ENCODE measurements at places on chromosomes 2 and 18. TPM values are rescaled to one million over a fixed set of nuclear protein-coding genes. Genes with fewer than 3 reads are reported as not detected.

DNA sequence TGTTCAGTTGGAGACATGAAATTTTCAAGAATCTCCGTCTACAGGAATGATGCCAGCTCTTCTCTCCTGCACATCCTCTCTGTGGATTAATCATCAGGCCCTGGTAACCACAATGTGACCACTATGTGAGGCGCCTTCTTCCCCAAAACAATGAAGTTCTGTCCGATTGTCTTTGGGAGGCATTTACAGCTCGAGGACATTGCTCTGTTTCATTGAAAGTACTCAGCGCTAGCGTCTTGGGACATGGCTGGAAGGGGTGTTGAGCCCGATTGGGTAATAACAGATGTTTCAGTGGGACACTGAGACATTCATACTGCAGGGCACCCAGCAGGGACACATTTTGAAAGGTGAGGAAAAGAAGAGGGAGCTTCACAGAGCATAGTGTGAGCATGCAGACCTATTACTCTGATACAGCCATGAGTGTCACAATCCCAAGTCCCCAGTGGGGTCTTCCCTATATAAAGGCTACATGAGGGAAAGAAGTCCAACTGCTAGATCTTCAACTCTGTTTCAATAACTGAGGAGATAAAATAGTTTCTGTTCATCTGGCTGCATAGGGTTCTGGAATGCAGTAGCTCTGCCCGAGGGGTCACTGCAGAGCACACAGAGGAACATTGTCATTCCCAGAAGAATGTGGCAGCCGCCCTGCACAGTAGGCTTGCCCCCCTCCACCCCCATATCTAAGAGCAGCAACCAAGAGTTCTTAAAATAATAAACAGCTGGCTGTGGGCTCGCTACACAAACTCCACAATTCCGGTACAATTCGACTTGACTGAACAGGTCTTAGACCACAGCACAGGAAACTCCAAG is 237.3 kb downstream of the OSR1 start:
- DNase-seq: no peak

DNA sequence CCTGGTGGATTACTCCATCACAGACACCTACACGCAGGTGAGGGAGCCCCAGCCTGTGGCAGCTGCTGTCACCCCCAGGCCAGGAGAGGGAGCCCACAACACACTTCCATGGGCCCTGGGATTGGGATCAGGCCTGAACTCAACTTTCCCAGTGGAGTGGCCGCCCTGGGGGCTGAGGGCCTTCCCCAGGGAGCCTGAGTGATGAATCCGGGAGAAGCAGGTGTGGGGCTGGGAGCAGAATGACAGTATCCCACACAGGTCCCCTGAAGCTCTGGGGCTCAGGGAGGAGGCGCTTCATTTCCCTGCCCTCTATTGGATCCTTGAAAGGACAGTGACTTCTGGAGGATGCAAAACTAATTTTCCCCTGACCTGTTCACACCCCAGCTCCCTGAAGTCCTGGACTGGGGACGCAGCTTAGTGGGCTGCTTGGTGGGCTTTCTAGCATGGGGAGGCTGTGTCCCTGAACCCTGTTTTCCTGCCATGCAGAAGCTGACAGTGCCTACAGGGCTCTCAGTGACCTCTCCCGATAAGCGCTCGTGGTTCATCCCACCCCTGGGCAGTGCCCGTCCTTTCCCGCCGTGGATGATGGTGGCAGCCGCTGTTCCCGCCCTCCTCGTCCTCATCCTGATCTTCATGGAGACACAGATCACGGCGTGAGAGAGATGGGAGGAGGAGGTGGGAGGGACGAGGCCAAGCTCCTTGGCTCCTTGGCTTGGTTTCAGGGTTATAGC is 11.0 kb downstream of the SLC4A3 start:
- no peak for DNase-seq

DNA sequence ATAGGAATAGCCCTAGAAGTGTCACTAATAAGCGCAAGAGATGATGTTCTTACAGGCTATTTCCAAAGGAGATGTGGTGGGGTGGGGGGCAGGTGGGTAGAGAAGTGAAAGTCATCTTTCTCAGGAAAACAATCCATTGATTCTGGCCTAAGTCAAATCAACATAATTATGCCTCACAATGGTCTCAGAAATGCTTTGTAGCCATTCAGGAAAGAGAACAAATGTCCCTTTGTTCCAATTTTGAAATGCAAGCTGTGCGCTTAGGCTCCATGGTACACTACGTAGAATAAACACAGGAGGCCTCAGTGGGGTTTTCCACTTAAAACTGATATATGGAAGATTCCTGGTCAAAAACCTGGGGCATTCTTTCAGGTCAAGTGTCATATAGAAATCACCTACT is 529.9 kb upstream of the KLHL29 start:
- no peak for DNase-seq

DNA sequence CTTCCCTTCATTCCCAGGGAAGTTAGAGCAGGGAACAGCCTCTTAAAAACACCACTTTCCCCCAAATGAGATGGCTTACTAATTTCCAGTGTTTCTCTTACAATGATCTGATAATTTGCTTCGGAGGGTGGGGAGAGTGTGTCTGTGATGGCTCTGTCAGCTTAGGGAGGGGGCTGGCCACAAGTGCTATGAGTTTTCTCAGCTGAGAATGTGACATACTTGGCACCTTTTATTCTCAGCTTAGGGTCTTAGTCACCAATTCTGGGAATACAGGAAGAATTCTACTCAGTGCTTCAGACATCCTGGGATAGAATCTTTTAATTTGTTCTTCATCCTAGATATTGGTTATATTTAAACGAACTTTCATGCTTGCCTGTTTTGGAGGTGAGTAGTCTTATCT is 64.4 kb downstream of the AOX1 start:
- DNase-seq: no peak

DNA sequence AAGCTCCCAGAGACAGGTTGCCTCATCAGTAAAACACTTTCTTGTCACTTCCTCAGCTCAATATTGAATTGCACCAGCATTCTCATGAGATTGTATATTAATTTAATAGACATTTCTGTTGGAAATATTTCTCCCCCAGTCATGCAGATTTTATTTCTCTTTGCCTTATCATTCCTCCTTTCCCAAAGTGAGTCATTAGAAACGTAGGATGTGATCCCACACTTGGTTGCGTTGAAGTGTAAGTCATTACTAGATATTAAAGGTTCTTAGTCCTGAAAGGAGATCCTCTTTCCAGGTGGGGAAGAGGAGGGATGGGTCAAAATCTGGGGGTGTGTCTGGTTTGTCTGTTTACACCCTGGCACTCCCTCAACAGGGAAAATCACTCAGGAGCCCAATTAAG is 438.2 kb downstream of the SLC4A3 start:
- DNase-seq: no peak

DNA sequence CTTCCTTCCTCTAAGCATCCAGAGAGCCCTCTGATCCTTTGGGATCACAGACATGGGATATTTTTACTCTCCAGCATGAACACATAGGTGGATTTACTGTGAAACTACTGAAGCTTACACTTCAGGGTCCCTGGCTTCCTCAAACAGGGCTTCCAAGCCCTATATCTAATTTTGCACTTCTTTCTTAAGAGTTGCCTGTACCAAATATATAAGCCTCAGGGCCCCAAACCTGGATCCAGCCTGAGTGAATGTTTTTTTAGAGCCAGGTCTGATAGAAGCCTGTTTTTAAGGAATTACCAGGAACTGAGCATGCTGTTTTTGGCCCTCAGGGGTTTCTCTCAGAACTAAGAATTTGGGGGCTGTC is 13.2 kb upstream of the KCMF1 start:
- no peak for DNase-seq

DNA sequence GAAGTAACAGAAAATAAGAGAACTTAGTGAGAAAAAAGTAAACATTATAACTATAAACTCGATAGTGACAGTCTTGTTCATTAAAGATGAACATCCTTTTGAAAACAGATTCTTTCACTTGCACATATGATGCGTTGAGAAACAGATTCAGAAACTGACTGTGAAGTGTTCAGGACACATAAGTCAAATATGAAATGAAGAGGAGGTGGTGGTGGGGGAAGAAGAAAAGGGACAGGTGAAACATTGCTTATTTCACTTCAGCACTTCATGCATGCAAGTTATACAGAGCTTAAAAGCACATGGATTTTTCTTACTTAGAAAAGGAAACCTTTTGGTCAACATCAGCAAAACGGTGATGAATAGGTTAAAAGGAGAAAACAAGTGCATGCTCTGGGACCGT is 42.5 kb downstream of the STAT4 start:
- DNase-seq: peak; percentile 34

DNA sequence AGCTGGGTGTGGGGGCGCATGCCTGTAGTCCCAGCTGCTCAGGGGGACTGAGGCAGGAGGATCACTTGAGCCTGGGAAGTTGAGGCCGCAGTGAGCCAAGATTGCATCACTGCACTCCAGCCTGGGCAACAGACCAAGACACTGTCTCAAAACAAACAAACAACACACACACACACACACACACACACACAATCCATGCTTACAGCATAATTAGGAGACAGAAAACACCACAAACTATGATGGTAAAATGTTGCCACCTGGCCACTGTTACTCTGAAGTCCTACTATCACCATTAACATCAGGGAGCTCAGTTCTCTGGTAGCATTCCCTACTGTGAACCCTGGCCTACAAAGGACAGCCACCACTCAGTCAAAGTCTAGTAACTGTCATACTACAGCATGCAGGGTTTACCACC is 18.3 kb downstream of the DNPEP start:
- DNase-seq: no peak

- DNase-seq: no peak
These were observed 67.1 kb upstream of the TAF1B start for GRCh38 chr2:9775999-9776712.

DNA sequence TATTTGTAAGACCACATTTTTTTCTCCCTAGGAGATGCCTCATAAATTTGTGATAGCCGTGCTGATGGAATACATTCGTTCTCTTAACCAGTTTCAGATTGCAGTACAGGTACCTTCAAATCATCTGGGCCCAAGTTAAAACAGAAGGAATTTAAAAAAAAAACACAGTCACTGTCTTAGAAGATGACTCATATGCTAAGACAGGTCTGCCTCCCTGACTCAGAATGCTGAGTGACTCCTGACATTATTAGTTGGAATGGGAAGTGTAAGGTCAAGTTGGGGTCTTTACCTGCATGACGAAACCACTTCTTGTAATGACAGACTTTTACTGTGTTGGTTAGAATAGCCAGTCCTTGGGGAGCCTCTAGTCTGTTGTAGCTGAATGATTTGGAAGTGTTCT is 26.3 kb downstream of the RMC1 start:
- DNase-seq: no peak

MZT2A gene
- 158 TPM for total RNA-seq

ORC4 gene
- total RNA-seq: 33.0 TPM

Measured in activated CD8-positive, alpha-beta T cell treated with anti-CD3 and anti-CD28 coated beads for 36 hours (primary cell).